ENCODE measurements at places on chromosomes 5 and 9.

DNA sequence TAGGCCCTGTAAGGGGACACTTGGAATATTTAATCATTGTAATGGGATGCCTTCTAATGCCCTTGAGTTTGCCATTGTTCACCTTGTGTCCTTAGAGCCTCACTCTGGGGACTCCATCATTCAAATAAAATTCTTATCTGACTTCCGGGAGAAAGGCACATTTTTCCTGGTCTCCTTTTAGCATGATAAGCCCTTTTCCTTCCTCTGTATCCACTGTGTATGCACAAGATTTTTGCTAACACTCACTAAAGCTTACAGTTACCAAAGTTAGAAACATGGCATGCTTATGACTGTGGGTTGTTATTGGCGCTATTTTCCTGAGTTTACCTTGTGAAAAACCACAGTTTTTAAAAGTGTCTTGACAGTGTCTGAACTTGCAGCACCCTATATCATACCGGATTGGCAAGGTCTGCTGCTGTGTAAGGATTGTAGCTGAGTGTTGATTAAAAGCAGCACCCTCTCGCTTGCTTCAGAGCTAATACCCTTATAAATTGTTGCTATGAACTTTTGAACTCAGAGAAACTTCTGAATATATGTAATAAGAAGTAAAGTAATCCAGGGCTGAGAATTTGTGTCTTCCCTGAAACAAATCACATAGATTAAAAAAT lies 46.4 kb downstream of the SNCAIP start:
- DNase-seq: no peak

DNA sequence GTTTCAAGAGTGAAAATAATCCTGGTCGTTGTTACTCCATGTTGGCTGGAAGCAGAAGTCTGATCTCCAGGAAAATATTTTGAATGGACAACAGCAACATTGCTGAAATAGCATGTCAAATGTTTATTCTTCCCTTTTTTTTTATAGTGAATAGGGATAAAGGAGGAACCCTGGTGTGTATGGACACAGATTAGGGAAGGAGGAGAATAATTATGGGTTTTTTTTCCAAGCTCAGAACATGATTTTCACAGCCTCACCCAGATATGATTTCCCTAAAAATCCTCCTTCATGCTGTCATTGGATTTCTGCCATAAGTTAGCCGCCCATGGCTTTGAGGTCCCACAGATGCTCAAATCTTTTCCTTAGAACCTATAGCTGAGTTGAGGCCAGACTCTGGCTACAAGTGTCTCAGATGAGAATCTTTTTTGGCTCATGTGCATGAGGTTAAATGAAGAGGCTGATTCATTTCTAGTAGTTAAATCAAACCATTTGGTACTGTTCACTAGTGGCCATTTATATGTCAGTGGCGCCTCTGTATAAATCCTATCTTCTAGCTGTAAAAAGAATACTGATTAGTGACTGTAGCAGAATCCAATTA lies 65.5 kb upstream of the LIFR start:
- no peak for DNase-seq

- DNase-seq: no peak
Measured at GRCh38 chr5:171323806-171324632, 15.0 kb downstream of the TLX3 start.

DNA sequence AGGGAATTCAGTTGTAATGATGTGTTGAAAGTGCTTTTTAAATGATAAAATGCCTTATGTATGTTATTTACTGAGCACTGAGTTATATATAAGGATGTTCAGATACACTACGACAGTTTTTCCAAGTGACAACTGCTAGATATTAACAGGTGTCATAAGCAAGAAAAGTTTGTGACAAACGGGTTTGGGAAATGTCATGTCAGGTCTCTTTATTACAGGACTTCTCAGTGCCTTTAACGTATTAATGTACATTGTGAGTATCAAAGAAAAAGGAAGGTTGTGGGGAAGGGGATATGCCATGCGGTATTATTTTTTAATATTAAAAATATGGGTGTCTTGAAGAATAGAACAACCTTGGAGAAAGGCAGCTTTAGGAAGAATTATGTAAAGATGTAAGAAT lies 56.4 kb downstream of the RAI14 start:
- no peak for DNase-seq

GRCh38 chr5:61735531-61735930 lies 403.5 kb downstream of the ZSWIM6 start:
- DNase-seq: no peak

DNA sequence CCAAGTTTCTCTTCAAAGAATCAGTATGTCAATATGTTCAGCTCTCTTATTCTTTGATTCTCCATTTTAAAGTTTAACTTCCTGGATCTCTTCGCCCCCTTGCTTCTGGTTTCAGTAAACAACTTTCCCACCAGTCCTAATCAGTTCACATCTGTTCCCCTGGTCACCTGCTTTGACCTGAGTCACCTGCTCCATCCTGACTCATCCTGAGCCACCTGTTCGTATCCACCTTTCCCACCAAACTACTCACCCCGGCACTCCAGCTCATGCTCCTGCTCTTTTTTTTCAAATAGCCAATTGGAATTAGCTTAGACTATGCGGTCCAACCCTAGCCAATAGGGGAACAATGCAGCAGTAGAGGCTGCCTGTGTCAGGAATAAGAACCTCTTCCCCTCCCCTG lies 23.6 kb upstream of the CSF1R start:
- DNase-seq: no peak

GRCh38 chr9:112881331-112881730 lies 9.3 kb downstream of the SLC46A2 start:
- no peak for DNase-seq

- no peak for DNase-seq
Measured at GRCh38 chr5:16115140-16115539, 64.5 kb downstream of the MARCHF11 start.

GRCh38 chr9:101022704-101023103 lies 5.8 kb upstream of the PLPPR1 start:
- no peak for DNase-seq

DNA sequence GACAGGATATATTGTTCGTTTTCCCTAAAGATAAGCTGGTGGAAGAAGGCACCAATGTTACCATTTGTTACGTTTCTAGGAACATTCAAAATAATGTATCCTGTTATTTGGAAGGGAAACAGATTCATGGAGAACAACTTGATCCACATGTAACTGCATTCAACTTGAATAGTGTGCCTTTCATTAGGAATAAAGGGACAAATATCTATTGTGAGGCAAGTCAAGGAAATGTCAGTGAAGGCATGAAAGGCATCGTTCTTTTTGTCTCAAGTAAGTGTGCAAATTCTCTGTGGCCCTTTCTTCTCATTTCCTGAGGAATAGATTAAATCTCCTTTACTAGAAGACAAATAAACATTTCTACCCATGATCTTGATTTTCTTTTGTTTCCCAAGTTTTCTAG lies 38.0 kb downstream of the OSMR start:
- DNase-seq: no peak

- DNase-seq: peak; percentile 26
Measured at GRCh38 chr5:107263387-107264018, 407.2 kb downstream of the EFNA5 start.

- no peak for DNase-seq
Measured at GRCh38 chr5:107469485-107470294, 201.0 kb downstream of the EFNA5 start.

DNA sequence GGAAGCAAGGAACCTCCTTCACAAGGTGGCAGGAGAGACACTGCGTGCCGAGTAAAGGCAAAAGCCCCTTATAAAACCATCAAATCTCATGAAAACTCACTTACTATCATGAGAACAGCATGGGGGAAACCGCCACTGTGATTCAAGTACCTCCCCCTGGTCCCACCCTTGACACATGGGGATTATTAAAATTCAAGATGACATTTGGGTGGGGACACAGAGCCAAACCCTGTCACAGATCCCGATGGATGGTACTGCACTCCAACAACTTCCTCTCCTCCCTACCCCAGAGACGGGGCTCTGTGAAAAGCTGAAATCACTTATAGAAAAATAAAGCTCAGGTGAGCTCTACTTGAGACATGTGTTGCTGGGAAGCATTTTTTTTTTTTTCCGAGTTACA lies 10.3 kb upstream of the ADCY2 start:
- no peak for DNase-seq

DNA sequence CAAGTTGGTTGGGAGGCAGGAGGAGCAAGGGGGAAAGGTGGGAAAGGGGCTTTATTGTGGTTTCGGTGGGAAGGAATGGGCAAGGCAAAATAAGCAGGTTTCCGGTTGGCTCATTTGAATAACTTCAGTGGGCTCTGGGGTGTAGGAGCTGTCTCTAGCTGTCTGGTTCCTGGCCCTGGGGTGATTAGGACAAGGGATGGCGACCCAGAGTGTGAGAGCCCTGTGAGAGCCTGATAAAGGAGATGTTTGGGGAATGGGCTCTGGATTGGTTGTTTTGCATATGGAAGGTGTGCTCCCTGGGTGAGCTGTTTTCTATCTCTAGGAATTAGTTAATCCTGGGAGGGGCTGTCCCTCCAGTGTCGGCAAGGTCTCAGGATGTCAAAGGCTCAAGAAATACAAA lies 15.4 kb downstream of the ANKRD34B start:
- no peak for DNase-seq

DNA sequence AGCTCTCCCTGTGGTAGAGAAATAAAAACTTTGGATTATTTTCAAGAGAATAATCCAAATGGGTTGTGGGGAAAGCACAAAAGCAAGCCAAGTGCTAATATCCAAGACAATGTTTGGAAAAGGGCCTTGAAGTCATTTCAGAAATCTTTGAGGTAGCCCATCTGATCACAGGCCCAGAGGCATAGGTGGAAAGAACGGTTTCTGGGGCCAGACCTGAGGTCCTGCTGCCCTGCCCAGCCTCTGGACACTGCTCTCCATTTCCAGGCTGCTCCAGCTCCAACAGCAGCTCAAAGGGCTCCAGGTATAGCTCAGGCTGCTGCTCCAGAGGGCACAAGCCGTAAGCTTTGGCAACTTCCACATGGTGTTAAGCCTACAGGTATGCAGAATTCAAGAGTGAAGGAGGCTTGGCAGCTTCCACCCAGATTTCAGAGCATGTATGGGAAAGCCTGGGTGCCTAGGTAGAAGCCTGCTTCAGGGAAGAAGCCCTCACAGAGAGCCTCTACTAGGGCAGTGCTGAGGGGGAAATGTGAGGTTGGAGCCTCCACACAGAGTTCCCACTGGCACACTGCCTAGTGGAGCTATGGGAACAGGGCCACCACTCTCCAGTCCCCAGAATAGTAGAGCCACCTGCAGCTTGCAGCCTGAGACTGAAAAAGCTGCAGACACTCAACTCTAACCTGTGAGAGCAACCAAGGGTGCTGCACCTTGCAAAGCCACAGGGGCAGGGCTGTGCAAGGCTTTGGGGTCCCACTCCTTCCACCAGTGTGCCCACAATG lies 133.1 kb downstream of the PIK3R1 start:
- DNase-seq: no peak

GRCh38 chr5:143251190-143251589 lies 152.3 kb downstream of the NR3C1 start:
- DNase-seq: no peak

GRCh38 chr5:6722015-6722414 lies 8.8 kb downstream of the TENT4A start:
- DNase-seq: no peak

- DNase-seq: no peak
Measured at GRCh38 chr5:173329491-173330337, 1.5 kb upstream of the STC2 start.

DNA sequence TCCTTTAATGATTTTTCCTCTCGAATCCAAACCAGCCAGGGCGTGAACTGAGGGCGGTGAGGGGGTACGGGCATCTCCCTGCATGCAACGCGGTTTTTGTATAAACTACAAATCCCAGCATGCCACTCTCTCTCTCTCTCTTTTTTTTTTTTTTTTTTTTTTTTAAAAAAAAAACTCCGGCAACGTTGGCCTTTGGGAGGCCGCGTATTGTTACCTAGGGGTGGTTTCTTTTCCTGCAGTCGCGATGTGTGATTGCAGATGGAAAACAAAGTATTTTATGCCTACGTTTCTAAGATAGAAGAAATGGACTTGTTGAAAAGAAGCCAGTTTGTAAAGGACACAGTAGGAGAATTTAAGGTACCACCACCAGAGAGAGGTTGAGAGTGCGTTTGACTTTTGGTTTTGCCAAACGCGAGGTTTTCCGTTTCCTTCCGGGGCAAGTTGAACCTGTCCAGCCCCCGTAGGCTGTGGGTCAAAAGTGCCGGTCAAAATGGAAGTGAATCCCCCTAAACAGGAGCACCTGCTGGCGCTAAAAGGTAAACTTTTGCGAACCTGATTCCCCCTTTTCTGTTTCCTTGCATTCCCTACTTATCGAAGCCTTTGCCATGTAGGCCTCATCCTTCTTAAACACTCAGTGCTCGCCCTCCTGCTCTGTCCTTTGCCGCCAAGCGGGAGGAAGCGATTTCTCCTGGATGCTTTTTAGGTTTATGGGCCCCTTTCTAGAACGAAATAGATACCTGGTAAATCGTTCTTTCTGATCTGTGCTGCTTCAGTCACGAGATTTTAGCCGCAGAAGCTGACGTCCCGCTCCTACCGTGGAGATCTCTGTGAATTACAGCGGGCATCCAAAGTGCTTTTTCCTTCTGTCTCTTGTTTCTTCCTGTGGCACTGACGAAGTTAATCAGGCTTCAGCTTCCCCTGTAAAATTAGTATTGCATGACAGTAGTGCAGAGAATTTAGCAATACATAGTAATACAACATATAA lies at the start of the genes SHLD3 and TRAPPC13:
Gene SHLD3, plus strand, starts transcription at position 457 of the 985 bp plus-strand sequence. CDS start 4,561 bp downstream, outside the sequence.
Gene TRAPPC13, plus strand, starts transcription at position 457 of the 985 bp plus-strand sequence. Its CDS starts 34 bp downstream, at position 491.
- peak; percentile 89 for DNase-seq

GRCh38 chr9:2725898-2726649 lies 8.8 kb downstream of the KCNV2 start:
- no peak for DNase-seq

GRCh38 chr9:137147091-137147792 lies 8.3 kb downstream of the GRIN1 start:
- DNase-seq: no peak

DNA sequence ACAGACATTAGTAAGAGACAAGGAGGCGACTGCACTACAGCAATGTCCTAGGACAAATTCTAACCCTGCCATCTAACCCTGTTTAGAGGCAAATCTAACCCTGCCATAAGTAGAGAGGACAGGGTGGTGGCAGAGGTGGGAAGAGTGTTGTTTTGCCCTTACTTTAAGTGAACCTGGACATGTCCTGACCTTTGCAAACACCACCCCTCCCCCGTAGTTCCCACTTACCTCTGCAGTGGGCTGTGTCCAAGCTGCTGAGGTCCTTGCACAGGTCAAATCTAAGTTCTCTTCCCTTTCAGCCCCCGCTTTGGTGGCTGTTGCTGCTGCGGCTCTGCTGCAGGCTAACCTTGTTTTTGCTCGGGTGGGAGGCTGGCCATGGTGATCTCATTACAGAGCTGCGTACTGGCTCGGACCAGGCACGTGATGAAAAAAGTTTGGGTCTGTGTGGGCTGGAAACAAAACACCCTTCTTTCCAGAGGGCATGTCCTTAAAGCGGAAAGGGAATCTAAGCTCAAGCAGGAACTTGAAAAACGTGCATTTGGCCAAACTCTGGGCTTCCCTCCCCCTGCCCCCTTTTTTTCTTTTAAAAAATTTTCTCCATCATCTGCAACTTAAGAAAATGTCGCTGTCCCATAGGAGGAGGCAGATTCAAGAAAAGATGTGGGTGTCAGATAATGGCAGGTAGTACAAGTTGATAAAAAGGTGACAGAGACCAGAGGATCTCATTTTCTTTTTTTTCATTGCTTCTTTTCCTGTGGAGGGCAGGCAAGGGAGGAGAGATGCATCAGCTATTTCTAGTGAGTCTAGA lies at the start of gene FAXDC2:
Gene FAXDC2, minus strand, starts transcription at position 349 of the 808 bp plus-strand sequence. CDS start 12,425 bp downstream, outside the sequence.
- DNase-seq: no peak
